Retinal pigment epithelial cell (primary cell): ENCODE measurements at places on chromosomes 2 and 18.

DNA sequence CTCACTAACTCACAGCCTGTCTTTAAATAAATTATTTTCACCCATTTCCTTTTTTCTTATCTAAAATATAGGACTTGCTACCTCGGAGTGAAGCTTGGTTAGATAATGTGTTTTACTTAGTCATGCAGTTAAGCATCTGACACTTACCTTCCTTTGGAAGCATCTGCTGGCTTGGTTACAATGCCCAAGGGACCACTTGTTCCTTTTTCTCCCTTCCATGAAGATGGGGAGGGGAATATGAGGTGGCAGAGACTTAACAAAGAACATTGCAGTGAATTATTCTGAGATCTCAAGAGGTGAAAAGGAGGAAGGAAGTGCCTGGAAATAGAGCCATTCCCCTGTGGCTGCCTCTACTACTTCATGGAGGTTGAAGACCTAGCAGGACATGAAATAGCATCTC lies 145.4 kb upstream of the FOSL2 start:
- no peak for DNase-seq

DNA sequence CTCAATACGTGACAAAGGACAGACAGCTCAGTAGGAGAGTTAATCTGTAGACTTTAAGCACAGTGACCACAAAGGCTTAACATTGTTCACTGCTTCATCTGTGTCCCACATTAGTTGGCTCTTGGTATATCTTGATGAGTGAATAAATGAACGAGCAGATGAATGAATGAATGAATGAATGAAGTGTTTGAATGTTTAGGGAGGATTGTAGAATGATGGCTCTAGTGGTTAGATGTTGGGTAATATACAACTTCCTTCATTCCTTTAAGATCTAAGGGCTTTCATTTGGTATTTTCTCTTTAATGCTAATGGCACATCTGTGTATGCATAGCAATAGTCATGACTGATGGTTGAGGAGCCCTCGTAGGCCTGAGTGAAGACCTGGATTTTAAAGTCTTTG lies 40.5 kb downstream of the ZNF407 start:
- no peak for DNase-seq

DNA sequence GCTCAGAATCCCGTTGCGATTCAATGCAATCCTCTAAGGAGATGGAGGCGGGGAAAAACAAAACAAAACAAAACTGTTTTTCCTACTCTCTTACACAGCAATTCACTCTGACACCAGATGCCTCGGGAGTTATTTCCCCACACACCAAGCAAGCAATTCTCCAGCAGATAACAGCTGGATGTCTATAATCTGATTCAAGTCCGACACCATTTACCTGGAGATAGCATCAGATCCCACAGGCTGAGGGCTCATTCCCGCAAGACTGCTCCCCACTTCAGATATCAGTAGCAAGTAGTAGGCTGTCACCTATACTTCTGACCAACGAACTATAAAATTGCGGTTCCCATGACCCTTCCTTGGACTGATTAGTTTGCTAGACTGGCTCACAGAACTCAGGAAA lies 58.7 kb downstream of the DTNB start:
- no peak for DNase-seq

DNA sequence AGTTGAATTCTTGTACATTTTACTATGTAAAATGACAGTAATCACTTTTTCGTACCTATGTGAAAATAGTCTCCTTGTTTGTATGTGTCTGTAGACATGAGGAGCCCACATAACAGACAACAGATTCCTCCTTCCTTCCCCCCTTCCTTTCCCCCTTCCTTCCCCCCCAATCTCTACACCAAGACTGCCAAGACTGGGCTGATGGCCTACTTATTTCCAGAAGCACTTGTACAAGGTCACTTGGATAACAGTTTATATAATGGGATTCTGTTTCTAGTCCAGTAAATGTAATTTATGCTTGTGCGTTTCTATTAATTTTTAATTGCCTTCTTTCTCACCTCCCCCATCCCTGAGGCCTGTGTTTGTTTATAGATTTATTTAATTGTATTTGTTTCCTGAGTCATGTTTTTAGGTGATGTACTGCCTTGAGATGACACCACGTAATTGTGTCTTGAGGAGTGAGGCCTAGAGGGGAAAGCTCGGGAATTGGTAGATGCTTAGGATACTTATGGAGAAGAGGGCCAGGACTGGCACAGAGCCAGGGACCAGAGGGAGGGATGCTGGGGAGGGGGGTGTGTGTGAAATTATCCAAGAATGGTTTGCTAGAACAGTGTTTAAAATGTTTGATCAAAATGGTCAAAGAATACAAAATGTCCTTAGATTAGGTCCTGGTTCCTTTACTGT lies 12.3 kb downstream of the B3GNT2 start:
- no peak for DNase-seq

DNA sequence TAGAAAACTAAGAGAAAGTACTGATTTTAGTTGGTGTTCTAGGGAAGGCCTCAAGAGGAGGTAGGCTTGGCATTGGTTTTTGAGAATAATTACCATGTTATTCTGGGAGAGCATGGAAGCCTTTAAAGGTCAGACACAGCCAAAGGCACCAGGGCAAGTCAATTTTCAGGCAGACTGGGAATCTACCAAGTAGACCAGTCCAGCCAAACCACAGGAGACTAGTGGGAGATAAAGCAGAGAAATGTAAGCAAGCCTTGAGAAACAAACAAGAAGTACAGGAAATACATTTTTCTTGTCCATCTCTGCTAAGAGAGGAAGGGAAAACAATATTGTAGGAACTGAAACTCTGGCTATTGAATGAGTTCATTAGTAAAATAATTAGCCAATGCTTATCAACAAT lies 5.5 kb upstream of the CCDC68 start:
- DNase-seq: no peak

DNA sequence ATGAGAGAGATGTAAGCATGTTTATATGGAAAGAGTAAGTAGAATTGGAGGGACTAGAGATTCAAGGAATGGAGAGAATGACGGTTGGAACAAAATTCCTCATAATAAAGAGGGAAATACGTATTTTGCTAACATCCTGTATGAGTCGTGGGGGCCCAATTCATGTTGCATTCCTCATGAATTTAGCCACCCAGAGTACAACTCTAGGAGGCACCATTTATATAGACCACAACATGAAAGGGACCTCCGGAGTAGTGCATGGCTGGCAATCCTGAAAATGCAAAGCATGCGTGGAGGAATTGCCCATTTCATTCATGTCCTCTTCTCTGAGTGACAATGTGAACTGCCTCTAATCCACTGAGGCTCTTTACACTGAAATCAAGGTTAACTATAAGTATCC lies 168.2 kb downstream of the ZEB2 start:
- DNase-seq: no peak

- no peak for DNase-seq
Measured at GRCh38 chr18:66210875-66211274, 393.0 kb downstream of the CDH19 start.

- no peak for DNase-seq
Measured at GRCh38 chr2:211281430-211282073, 725.2 kb downstream of the CPS1 start.

- no peak for DNase-seq
Measured at GRCh38 chr18:56756966-56757365, 105.8 kb downstream of the WDR7 start.

DNA sequence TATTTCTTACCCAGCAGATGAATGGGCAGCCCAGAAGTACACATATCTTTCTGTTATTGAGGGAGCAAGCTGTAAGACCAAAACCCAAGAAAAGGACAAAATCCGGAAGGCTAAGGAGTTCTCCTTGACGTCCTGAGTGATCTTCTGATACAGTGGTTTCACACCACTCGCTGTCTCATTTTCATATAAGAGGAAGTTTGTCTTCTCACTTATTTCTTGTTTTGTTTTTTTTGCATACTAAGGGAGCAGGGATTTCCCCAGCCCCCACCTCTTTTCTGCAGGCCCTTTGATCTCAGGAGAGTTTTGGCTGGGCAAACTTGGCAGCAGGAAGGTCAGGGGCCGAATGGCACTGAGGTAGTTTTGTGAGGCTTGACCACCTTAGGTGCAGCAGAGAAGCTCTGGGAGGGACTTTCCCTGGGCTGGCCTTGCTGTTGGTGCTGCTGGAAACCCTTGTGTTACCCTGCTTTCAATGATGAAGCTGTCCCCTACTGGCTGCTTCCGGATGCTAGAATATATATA lies 13.3 kb downstream of the CHRNA1 start:
- no peak for DNase-seq

GRCh38 chr2:219178377-219179175 lies 501 bp downstream of the RETREG2 start:
- DNase-seq: no peak

DNA sequence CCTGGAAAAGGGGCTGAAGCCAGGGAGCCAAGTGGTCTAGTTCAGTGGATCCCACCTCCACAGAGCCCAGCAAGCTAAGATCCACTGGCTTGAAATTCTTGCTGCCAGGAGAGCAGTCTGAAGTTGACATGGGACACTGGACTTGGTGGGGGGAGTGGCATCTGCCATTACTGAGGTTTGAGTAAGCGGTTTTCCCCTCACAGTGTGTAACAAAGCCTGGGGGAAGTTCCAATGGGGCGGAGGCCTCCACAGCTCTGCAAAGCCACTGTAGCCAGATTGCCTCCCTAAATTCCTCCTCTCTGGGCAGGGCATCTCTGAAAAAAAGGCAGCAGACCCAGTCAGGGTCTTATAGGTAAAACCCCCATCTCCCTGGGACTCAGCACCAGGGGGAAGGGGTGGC lies 144.4 kb downstream of the PTPRM start:
- no peak for DNase-seq

DNA sequence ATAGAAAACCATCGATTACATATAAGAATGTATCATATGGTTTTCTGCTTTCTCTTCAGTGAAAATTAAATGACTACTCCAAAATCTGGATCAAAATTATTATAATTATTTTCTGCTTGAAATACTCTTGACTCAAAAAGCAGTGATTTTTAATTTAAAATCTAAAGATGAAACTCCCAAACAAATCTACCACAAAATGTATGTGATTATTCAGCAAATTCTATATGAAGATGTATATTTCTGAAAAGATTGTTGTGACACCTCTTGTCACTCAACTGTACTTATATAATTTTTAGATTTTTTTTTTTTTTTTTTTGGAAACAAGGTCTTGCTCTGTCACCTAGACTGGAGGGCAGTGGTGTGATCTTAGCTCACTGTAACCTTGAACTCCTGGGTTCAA lies 98.6 kb downstream of the MTCL1 start:
- no peak for DNase-seq

DNA sequence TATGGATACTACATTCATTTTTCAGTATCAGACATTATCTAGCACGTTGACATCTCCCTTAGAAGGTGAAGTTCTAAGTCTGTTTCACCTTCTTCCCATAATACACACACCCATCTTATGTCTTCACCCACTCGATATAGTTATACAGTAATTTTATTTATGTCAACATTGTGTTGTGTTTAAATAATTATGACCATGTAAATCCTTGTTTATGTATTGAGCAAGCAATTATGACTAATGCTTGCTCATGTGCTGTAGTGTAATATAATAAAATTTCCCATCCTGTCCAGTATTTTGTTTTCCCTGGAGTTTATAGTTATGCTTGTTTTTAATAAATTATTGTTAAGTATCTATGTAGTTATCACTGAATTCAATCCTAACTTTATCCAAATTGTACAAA lies 163.2 kb downstream of the MTX2 start:
- DNase-seq: no peak

DNA sequence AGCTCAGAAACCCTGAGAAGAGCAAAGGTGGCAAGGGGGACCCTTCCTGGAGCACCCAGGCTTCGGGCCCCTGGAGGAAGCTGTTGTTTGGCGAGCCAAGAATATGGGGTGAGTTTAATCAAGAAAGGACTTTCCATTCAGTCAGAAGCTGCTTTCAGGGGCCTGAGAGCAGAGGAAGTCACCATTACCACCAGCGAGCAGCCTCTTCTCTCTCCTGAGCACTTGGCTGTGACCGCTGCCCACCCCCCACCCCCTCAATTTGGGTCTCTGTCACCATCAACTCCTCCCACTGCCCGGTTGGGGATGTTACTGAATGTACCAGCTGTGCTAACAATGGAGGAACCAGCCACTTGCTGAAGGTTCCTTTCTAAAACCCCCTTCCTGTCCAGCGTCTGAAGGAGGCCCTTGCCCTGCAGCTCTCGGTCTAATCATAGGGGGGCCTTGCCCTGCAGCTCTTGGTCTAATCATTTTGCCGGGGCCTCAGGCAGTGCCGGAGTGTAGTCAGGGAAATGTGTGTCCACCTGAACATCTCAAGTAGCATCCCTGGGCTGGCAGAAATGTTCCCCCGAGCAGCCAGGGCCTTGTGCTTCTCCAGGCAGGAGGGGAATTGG lies 943 bp downstream of the INPP5D start:
- DNase-seq: no peak

- DNase-seq: no peak
Measured at GRCh38 chr2:120778244-120778643, 42.6 kb downstream of the GLI2 start.

DNA sequence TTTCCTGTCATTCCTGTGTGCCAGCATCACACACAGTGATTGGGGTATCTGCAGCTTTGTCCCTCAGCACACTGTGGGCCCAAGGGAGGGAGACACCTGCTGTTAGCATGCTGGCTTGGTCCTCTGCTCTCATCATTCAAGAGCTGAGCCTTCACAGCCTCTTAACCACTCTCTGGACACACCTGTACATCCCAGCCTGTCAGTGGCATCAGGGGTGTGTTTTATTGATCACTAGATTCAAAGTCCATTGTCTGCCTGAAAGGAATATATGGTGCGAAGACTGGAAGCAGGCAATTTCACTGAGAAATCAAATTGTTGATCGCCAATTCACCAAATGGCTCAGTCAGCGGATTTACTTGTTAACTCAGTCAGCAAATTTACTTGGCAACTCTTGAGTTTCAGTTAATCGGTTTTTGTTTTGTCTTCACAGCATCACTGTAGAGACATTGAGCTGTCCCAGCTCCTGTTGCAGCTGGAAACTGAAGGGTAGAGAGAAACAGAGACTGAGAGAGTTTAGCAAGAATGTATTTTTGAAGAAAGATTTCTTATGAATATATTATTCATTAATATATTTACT lies 56.3 kb upstream of the TMEM200C start:
- DNase-seq: no peak

DNA sequence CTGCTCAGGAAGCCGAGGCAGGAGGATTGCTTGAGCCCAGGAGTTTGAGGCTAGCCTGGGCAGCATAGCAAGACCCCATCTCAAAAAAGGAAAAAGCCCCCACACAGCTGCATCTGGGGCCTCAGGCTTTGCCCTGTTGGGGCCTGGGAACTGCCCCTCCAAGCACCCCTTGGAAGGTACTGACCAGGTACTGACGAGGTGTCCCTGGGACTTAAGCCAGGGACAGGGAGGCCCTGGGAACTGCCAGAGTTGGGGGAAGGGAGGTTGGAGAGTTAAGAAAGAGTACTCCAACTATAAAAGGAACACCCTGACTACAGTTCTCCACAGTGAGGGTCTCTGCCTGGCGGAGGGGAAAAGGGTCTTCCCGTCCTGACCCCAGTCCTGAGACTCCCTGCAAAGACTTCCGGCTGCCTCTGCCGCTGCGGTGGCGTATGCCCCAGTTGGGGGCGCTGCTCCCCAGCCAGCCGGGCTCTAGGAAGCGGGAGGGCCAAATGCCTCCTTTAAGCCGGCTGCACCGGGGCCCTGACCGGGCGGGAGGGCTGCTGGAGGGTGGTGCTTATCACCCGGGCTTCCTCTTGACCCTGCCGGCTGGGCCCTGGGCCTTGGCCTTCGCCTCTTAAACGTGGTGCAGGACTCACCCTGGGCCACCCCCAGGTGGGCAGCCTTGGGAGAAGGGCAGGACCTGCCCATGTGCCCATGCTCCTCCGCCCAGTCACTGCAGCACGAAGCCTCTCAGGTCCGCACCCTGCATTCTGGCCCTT lies 12.8 kb downstream of the SLC30A3 start:
- no peak for DNase-seq

- no peak for DNase-seq
Measured at GRCh38 chr2:102383722-102384121, 28.1 kb downstream of the IL18R1 start.
